ENCODE measurements at places on chromosomes 4 and X.
A peak's percentile ranks its signal among the peaks of the same experiment; 100 is the strongest.

DNA sequence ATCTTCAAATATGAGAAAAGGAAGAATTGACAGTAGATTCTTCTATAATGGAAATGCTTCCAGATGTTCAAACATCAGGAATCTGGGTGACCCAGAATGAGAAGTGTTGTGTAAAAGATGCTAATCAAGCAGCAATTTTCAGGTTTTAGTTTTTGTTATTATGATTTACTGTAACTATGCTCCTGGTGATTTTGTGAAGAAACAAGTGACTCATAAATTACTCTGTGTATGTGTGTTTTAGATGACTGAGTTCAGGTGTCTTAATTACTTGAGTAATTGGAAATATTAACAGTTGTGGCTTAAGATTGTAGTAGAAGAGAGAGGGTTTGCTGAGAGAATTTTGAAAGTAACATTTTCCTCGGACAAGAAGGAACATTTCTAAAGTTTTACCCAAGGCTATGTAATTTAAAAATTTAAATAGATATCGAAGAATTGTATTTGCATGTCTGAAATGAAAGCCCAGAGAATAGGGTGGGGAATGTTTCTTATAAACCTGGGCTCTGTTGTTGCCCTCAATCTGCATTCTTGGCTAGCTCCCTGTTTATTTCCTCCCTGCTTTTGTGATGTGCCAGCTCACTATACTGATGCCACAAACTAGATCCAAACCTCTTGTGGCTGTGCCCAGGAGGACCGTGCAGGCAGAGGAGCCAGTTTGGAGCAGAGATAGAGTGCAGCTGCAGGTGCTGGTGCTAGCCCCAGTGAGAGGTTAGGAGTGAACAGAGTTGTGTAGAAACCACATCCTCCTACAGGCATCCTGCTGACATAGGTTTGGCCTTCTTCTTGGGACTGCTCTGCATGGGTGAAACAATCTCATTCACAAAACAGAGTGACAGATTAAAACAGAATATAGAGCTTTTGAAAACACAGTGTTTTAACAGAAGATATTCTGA, 25.4 kb upstream of the TNIP3 start:
- DNase-seq = no peak

- DNase-seq = no peak
These were observed 18.8 kb upstream of the C4orf36 start for GRCh38 chr4:86910820-86911684.

GRCh38 chrX:40459571-40460158, 121.1 kb upstream of the ATP6AP2 start:
- DNase-seq = peak; percentile 32

DNA sequence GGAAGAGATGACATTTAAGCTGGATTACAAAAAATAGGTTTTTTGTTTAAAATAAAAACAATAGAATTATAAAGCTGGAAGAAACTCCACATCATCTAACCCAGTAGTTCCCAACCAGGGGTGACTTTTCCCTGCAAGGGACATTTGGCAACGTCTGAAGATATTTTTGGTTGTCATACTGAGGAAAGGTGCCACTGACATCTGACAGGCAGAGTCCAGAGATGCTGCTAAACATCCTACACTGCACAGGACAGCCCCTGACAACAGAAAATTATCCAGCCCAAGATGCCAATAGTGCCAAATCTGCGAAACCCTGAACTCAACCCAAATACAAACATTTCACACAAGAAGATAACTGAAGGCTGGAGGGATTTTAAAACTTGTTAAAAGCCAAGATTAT, 18.5 kb downstream of the TAB3 start:
- no peak for DNase-seq

GRCh38 chr4:104146048-104146447, 348.6 kb downstream of the CXXC4 start:
- no peak for DNase-seq

- DNase-seq = no peak
These were observed 54.1 kb upstream of the ARHGAP24 start for GRCh38 chr4:85420831-85421230.

GRCh38 chrX:152632445-152633097, 5.1 kb upstream of the GABRQ start:
- DNase-seq = peak; percentile 57

DNA sequence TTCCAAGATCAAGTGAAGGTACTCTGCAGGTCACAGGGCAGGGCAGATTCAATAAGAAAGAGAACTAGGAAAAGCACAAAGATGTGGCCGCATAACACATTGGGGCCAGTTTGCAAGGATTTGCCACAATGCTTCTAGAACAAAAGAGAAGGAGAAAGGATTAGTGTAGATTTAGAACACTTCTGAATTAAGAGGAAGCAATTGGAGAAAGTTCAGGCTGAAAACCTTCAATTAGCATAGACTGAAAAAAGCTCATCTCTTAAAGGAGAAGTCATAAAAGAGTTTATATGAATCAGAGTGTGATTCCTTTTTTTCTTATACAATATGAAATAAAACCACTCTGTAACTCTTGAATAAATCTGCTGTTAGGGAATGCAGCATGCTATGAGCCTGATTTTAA, 215.6 kb upstream of the FAT1 start:
- DNase-seq = no peak

GRCh38 chrX:121733514-121733913, 686.1 kb downstream of the GLUD2 start:
- no peak for DNase-seq

GRCh38 chr4:118683513-118683912, 1.7 kb upstream of the METTL14 start:
- DNase-seq = no peak

GRCh38 chr4:47913330-47913729, 1.1 kb downstream of the NFXL1 start:
- no peak for DNase-seq

DNA sequence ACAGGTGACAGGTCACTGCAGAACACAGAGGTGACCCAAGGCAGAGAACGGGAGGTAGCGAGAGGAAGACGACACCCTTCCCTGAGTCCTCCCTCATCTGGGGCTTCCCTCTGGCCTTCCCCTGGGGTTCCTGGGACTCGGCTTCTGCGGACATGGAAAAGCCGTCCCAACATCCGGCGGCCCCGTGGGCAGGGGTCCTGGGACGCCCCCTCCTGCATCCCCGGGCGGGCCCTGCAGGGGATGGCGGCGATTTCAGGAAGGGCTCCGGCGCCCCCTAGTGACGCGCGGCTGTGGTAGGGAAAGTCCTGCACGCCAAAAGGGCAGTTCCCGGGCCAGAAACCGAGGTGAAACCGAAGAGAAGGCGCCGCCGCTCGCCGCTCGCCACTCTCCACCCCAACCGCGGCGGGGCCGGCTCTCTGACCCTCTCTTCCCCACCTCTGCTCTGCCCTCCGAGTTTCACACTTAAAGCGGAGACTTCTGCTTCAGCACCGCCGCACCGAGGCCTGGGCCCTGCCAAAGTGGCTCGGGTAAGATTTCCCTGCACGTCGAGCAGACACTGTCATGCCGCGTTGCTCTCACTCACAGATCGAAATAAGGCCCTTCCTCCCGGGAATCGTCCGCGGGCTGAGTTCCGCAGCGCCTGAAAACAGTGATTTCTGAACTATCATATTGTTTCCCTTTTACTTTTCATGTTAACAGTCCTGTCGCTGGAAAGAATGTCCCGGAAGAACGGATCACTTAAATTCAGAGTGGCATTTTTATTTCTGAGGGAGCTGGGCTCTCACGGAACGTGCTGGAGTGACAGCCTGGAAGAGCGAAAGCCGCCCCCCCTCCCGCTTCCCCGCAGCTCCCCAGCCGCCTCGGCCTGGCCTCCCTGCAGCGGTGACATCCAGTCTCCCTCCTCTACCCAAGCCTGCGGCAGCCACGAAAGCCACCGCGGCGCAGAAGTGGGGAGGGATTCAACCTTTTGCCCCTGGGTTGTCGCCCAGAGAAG, 110.6 kb downstream of the DCTD start:
- peak; percentile 95 for DNase-seq

DNA sequence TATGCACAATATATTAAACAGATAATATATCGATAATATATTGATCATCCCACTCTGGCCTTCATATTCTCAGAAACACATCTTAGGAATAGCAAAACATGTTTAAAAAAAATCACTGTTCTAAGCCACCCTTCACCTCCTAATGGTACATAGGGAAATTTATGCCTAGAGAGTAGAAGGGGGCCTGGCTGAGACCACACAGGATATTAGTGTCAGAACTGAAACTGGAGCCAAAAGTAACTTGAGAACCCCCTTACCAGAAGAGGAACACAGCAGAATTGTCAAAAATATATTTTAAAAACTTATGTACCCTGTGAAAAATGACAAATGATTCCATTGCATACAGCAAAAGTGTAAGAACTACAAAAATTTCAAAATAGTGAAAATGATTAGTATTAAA, 173.1 kb downstream of the VSIG4 start:
- DNase-seq = no peak
